ENCODE measurements at places on chromosomes 7 and 10. TPM values are rescaled to one million over a fixed set of nuclear protein-coding genes. Genes with fewer than 3 reads are reported as not detected.

The CCL24 gene
- total RNA-seq, result not detected

The FXYD4 gene
- not detected for total RNA-seq

The RBP3 gene
- total RNA-seq, result not detected

The SPDYE2 gene
- not detected for total RNA-seq

The PIP gene
- not detected for total RNA-seq

The MSS51 gene
- 25.7 TPM for total RNA-seq

The CYP3A7 gene
- not detected for total RNA-seq

The CUBN gene
- 0.27 TPM for total RNA-seq

The ABCB4 gene
- total RNA-seq, result 0.61 TPM

The STAG3 gene
- total RNA-seq, result not detected

The BAZ1B gene
- total RNA-seq, result 31.2 TPM

GRCh38 chr10:130998642-130999041 is 312.9 kb downstream of the TCERG1L start:
- no peaks in the 10 kb centered on the region for H3K27me3 ChIP-seq
- H3K36me3 ChIP-seq, result no peaks in the 10 kb centered on the region
- H3K4me3 ChIP-seq, result no peak overlapping the region
- H3K4me1 ChIP-seq, result peaks cover 29% of the 10 kb centered on the region

DNA sequence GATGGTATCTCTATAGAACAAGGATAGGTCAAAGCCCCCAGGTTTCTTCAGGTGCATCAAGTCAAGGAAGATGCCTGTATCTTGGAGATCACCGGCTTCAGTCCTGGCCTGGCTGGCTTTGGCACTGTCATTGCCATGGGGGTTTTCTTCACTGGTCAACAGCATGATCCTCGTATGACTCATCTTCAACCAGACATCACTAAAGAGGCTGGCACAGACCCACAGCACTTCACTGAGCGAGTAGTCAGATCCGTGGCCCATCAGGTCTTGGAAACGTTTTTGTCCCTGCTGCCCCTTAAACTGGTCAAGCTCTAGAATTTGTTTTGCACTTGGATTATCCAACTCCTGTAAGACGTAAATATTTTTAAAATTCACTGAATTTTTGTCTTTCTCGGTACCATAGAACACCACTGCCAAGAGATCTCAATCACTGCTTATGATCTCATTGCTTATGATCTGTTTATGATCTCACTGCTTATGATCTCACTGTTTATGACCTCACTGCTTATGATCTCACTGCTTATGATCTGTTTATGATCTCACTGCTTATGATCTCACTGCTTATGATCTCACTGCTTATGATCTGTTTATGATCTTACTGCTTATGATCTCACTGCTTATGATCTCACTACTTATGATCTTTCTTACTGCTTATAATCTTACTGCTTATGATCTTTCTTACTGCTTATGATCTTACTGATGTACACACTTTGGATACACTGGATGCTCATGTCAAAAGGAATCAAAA is 135.2 kb downstream of the CYP26A1 start:
- DNase-seq, result no peak
- no peaks in the 10 kb centered on the region for H3K27me3 ChIP-seq
- no peak overlapping the region for H3K4me3 ChIP-seq
- H3K36me3 ChIP-seq, result no peaks in the 10 kb centered on the region

- H3K4me3 ChIP-seq, result no peak overlapping the region
- DNase-seq, result no peak
- no peak overlapping the region for H3K27ac ChIP-seq
- no peaks in the 10 kb centered on the region for H3K36me3 ChIP-seq
- no peaks in the 10 kb centered on the region for H3K27me3 ChIP-seq
These were observed 192.2 kb upstream of the RHOBTB1 start for GRCh38 chr10:61136139-61136538.

- no peaks in the 10 kb centered on the region for H3K36me3 ChIP-seq
- H3K27ac ChIP-seq, result peak overlapping the region; percentile 98
- no peak for DNase-seq
- H3K4me3 ChIP-seq, result peak overlapping the region; percentile 84
- peaks cover 37% of the 10 kb centered on the region for H3K4me1 ChIP-seq
- H3K27me3 ChIP-seq, result no peaks in the 10 kb centered on the region
These were observed 2.6 kb downstream of the HOXA9 start for GRCh38 chr7:27162561-27163287.

GRCh38 chr7:33895025-33895804 is 10.1 kb upstream of the BMPER start:
- DNase-seq, result peak; percentile 68
- no peak overlapping the region for H3K27ac ChIP-seq
- peaks cover 3% of the 10 kb centered on the region for H3K4me1 ChIP-seq
- no peaks in the 10 kb centered on the region for H3K27me3 ChIP-seq
- no peak overlapping the region for H3K4me3 ChIP-seq

GRCh38 chr10:59970396-59971368 is 64.3 kb upstream of the CCDC6 start:
- H3K36me3 ChIP-seq, result no peaks in the 10 kb centered on the region
- H3K27me3 ChIP-seq, result no peaks in the 10 kb centered on the region
- H3K4me1 ChIP-seq, result no peaks in the 10 kb centered on the region
- no peak overlapping the region for H3K27ac ChIP-seq
- DNase-seq, result no peak

DNA sequence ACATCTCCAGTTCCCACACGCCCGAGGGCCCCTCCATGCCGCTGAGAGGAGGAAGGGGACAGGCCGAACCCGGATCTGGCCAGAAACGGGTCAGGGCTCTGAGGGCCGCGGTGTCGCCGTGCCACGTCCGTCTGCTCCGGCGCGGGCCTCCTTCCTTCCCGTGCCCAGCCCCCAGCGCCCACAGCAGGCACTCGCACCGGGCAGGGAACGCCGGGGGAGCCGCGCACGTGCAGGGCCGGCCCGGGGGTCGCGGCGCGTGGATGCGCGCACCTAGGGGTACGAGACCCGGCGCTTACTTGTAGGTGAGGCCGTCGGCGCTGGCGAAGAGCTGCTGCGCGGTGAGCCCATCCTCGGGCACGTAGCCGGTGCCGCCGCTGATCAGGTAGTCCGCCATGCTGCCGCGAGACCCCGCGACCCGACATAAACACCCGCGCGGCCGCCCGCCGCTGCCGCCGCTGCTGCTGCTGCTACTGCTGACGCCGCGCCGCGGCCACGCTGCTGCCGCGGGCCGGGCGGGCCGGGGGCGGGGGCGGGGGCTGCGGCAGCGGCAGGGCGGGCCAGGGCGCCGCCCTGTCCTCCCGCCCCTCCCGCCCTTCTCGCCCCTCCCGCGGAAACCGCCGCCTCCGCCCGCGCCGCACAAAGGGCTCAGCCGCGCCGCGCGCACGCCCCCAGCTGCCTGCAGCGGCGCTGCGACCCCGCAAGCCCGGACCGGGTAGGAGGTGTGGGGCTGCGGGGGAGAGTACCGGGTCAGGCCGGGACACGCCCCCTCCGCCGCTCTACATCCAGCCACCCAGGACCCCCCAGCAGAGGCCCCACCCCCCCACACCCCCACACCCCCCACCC is 4.1 kb downstream of the IMPDH1 start:
- peak overlapping the region; percentile 43 for H3K27ac ChIP-seq
- peaks cover 11% of the 10 kb centered on the region for H3K4me1 ChIP-seq
- peak overlapping the region; percentile 71 for H3K4me3 ChIP-seq
- H3K27me3 ChIP-seq, result no peaks in the 10 kb centered on the region
- no peaks in the 10 kb centered on the region for H3K36me3 ChIP-seq

GRCh38 chr7:88306590-88307048 is at the start of gene STEAP4:
STEAP4 (minus strand) TSS chr7:88306894; CDS start chr7:88284269, 22,625 bp downstream.
- H3K36me3 ChIP-seq, result no peaks in the 10 kb centered on the region
- no peaks in the 10 kb centered on the region for H3K27me3 ChIP-seq
- H3K4me3 ChIP-seq, result peak within 1 kb of the TSS; percentile 39

DNA sequence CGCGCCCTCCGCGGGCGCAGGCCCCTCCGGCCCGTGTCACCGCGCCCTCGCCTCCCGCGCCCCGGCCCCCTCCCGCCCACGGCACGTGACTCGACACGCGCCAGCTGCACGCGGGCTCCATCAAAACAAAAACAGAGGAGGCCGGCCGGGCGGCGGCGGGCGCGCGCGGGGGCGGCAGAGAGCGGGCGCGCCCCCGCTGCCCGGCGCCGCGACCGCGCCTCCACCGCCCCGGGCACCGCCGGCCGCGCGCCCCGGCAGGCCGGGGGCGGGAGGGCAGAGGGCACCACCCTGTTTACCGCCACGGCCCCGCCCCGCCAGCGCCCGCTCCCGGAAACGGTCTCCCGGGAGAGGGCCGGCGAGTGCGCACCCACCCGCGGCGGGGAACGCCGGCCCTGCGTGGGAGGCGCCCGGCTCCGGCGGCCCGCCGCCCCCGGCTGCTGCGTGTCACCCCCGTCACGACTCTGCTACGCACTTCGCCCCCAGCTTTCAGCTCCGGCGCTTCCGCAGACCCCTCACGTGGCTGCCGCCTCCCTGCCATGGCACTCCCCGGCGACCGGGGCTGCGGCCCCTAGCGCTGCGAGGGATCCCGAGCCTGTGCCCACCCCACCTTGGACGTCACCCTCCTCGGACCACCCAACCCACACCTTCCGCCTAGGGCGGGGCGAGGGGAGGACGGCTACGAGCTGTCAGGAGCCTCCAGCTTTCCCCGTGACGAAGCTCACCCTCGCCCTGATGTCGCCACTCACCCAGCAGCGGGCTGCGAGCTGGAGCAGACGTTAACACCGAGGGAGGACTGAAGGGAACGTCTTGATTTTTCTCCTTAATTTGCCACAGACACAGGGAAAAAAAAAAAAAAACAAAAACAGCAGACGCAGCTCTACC is 221.6 kb upstream of the MKLN1 start:
- peak overlapping the region; percentile 99 for H3K27ac ChIP-seq
- peak overlapping the region; percentile 93 for H3K4me3 ChIP-seq
- peaks cover 36% of the 10 kb centered on the region for H3K4me1 ChIP-seq
- H3K27me3 ChIP-seq, result no peaks in the 10 kb centered on the region
- peak; percentile 61 for DNase-seq
- H3K36me3 ChIP-seq, result peaks cover 43% of the 10 kb centered on the region

DNA sequence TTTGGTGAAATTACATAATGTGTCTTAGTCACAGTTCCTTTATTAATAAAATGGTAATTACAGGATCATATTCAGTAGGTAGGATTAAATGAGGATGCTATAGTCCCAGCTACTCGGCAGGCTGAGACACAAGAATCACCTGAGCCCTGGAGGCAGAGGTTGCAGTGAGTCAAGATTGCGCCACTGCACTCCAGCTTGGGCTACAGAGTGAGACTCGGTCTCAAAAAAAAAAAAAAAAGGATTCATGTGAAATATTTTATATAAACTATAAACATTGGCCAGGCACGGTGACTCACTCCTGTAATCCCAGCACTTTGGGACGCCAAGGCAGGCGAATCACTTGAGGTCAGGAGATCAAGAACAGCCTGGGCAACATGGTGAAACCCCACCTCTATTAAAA is 197.9 kb downstream of the IMMP2L start:
- H3K27me3 ChIP-seq, result no peaks in the 10 kb centered on the region
- H3K36me3 ChIP-seq, result no peaks in the 10 kb centered on the region

DNA sequence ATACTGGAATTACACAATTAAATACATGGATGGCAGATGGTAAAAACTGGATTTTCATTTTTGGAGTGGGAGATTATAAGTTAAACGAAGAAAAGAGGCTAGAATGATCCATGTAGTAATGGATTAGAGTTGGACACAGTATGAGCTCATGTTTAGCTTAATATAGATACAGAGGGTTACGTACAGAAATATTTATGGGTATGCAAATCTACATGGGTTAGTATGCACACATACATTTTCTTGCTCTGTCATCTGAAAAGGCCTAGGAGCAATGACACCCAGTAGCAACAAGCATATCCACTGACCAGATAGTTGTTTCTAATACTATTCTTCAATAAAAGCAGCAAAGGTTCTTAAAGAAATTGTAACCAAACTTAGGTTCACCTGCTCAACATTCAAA is 366.4 kb downstream of the SEMA3D start:
- DNase-seq, result no peak
- H3K27ac ChIP-seq, result no peak overlapping the region
- H3K27me3 ChIP-seq, result no peaks in the 10 kb centered on the region

DNA sequence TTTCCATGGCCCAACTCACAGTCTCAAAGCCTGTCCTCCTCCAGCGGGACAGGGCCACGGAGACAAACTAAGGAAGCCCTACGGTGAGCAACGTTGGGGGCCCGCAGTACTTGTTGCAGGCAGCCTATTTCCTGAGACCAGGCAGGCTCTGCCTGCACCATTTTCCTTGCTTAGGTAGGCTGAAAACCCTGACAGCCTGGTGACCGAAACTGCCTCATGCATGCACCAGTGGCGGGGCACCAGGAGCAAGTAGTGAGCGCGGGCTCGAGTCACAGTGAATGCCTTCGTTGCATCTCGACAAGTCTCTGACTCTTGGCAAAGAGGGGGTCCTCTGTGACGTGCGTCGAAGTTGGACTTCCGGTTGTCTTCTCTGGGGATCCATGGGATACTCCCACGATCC is 23.3 kb upstream of the ZNF273 start:
- H3K27me3 ChIP-seq, result no peaks in the 10 kb centered on the region
- no peaks in the 10 kb centered on the region for H3K4me1 ChIP-seq
- no peak overlapping the region for H3K4me3 ChIP-seq
- DNase-seq, result no peak

- no peak overlapping the region for H3K27ac ChIP-seq
- H3K4me1 ChIP-seq, result no peaks in the 10 kb centered on the region
- no peaks in the 10 kb centered on the region for H3K27me3 ChIP-seq
- DNase-seq, result no peak
- H3K4me3 ChIP-seq, result no peak overlapping the region
These were observed 1117.8 kb downstream of the GATA3 start for GRCh38 chr10:9172276-9172675.

DNA sequence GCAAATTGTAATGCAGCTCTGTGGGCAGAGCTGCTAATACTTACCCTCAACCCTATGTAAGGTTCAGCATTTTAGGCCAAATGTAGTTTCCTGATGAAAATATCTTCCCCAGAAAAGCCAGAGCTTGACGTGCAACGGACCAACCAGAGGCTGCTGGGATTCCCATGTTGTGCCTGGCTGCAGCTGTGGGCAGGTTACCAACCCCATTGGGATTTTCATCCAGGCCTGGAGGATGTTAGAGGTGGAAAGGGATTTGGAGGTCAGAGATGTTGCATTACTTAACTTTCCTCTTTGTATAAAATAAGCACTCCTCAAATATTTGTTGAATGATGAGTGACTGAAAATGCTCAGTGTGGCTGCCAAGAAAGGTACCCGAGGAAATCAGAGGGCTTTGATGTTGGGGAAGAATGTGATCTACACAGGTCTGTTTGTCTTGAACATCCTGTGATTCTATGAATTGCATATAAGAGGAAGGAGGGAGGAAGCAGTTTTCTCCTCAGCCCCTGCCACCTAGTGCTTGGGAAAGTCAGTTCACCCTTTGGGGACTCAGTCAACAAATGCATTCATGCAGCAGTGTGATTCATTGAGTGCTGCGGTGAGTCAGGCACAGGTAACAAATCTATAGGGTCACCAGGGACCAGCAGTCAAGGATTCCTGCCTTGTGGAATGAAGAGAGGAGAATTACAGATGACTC is 487.2 kb downstream of the RPS24 start:
- no peak overlapping the region for H3K27ac ChIP-seq
- DNase-seq, result no peak

GRCh38 chr10:130003787-130004613 is 39.9 kb upstream of the EBF3 start:
- no peak for DNase-seq
- no peak overlapping the region for H3K4me3 ChIP-seq
- H3K27ac ChIP-seq, result no peak overlapping the region
- H3K27me3 ChIP-seq, result no peaks in the 10 kb centered on the region
- H3K36me3 ChIP-seq, result no peaks in the 10 kb centered on the region
- H3K4me1 ChIP-seq, result no peaks in the 10 kb centered on the region

- no peaks in the 10 kb centered on the region for H3K27me3 ChIP-seq
- H3K36me3 ChIP-seq, result no peaks in the 10 kb centered on the region
- H3K27ac ChIP-seq, result no peak overlapping the region
- H3K4me3 ChIP-seq, result no peak overlapping the region
- no peak for DNase-seq
- no peaks in the 10 kb centered on the region for H3K4me1 ChIP-seq
These were observed 546.7 kb upstream of the ADARB2 start for GRCh38 chr10:2284071-2284470.

- H3K27ac ChIP-seq, result no peak overlapping the region
- no peak overlapping the region for H3K4me3 ChIP-seq
- H3K36me3 ChIP-seq, result no peaks in the 10 kb centered on the region
- no peak for DNase-seq
These were observed 319.2 kb downstream of the DPP6 start for GRCh38 chr7:154371424-154371823.

Data from gastrocnemius medialis (tissue), 4 donors.